ENCODE measurements at places on chromosomes 5 and 9.

- DNase-seq = no peak
Observed at GRCh38 chr9:15524845-15525455, 14.2 kb upstream of the PSIP1 start.

DNA sequence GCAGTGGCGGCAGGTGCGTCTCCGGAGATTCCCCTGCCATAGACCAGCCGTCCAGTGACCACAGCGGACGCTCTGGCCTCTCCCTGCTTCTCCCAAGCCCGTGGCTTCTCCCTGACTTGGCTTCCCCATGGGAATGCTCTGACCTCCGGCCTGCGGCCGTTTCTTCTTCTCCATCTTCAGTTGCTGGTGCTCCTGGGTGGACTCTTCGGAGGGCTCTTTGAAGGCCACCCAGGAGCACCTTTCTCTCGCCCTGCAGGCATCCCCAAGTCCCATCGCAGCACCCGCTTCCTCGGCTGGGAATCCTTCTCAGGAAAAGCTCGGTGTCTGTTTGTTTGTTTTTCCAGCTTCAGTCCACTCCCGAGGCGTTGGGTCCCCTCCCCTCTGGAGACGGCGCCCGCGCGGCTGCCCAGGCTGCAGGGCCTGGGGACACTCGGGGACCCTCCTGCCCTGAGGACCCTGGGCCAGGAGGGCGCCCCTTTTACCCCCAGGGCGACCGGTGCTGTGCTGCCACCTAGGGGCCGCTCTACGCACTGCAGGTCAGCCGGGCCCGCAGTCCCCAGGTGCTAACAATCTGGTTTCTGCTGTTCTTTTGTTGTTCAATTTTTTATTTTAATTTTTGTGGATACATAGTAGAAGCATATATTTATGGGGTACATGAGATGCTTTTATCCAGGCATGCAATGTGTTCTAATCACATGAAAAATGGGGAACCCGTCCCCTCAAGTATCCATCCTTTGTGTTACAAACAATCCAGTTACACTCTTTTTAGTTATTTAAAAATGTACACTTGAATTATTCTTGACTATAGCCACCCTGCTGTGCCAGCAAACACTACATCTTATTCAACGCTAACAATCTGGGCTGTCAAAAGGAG is 197.9 kb upstream of the ADAMTS16 start:
- no peak for DNase-seq

DNA sequence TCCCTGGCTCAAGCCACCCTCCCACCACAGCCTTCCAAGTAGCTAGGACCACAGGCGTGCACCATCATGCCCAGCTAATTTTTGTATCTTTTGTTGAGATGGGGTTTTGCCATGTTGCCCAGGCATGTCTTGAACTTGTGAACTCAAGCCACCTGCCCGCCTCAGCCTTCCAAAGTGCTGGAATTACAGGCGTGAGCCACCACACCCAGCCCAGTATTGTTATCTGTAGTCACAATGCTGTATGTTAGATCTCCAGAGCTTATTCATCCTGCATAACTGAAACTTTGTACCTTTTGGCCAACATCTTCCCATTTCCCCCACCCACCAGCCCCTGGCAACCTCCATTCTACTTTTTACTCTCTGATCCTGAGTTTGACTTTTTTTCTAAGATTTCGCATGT is 37.5 kb downstream of the CREBRF start:
- no peak for DNase-seq

DNA sequence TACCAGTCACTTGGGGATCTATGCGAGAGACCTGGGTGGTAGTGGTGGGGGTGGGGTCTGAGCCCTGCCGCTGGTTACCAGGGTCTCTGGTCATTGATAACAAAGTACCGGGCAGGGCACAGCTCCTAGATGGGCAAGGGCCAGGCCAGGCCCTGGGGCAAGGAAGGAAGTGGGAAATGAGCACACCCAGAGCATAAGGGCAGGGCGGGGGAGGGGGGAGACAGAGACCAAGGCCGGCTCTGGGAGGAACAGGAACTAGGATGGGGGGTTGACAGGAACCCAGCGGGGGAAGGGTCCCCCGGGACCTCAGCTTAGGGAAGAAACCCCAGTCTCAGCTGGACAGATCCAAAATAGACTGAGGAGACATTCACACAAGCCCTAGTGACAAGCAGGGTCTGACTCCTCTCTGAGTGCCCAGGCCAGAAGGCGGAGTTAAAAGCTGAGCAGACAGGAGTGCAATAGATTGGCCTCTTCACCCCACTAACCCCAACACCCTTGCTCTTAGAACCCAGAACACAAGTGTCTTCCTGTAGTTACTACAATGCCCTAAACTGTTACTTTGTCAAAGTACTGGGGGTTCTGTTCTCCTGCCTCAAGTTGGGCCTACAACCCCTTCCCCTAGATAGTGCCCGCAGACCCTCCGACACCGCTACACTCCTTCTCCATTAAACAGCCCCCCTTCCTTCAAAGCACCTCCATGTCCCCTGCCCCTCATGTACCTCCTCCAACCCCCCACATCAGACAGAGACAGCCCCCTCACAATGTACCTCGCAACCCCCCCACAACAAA is 628 bp downstream of the ATOSB start:
- peak; percentile 60 for DNase-seq

- no peak for DNase-seq
Observed at GRCh38 chr9:108434036-108434435, 421.8 kb downstream of the ACTL7B start.

- no peak for DNase-seq
Observed at GRCh38 chr9:96436456-96437126, 13.4 kb upstream of the HABP4 start.

DNA sequence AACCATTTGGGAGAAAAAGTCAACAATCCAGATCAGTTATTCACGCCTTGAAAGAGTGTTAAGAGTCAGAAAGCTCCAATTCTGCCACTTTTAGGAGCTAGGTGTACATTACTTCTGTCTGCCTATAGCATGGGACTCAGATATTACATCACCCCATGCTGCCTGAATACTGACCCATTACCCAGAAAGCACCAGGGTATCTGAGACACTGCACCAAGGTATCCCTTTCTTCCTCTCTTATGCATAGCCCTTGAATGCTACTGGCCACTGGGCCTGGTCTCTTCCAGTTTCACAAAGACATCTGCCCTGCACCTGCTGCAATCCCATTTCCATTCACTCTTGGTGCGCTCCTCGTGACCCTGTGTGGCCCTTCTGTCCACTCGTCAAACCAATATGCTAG is 2.6 kb downstream of the STRBP start:
- no peak for DNase-seq

DNA sequence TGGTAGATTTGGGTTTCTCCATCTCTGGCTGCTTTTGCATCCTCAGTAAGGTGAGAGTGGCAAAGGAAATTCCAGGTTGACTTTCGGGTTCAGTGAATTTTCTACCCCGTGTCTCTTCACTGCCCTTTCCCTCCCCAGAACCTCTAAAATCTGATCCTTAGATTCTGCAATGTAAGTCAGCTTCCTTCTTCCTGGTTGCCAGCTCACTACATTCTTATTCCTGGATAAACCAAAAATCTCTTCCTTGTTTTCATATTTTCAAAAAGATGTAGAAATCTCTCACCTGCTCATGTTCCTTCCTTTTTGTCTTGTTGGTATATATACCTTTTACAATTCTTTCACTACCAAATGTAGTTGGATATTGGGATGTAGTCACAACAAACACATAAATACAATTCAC is 145.8 kb downstream of the TMC1 start:
- no peak for DNase-seq

- DNase-seq = no peak
Observed at GRCh38 chr5:129991780-129992179, 87.5 kb downstream of the CHSY3 start.

DNA sequence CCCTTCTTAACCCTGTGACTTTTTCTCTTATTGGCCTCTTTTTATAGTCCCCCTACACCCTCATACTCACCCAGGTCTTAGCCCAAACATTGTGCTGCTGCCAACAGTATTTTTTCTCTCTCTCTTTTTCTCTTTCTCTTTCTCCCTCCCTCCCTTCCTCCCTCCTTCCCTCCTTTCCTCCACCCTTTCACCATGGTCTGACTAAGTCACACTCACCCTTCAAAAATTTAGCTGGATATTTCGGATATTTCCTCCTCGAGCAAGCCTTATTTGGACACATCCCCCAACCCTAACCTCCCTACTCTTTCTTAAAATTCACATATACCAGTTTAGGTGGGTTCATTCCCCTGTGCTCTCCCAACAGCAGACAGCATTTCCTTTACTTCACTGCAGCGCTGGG is 64.7 kb downstream of the FGF1 start:
- DNase-seq = peak; percentile 93

Measured in EL (cell line).